ENCODE measurements at places on chromosomes 6 and 20.

DNA sequence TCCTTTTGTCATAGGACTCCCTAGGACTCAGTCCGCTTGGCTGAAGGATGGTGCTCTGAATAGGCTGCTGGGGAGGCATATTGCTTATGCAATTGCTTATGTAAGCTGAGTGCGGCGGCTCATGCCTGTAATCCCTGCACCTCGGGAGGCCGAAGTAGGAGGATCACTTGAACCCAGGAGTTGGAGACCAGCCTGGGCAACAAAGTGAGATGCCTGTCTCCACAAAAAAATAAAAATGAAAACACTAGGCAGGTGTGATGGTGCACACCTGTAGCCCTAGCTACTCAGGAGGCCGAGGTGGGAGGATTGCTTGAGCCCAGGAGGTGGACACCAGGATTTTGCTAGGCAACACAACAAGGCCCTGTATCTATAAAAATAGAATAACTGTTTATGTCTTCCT, 81.3 kb downstream of the EYA2 start:
- ATAC-seq, result no peak

DNA sequence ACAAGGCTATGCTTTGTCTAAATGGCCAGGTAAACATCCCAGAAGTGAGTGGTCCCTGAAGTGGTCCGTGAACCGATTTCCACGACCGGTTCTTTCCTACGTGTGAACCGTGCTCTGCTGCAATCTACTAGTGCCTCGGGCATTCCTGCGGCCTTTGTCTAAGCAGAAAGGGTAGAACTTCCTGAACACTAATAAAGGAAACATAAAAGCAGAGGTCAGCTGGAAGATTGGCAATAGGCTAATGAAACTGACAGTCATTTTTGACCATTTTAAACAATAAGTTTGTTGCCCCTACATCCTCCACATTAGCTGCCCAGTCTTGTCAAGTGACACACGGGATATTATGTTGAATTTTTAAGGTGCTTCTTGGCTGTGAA, 410.0 kb downstream of the PLCB1 start:
- ATAC-seq, result no peak

GRCh38 chr6:127177030-127177922, 58.8 kb downstream of the RSPO3 start:
- no peak for ATAC-seq

GRCh38 chr6:166952121-166952520, 4.2 kb downstream of the RNASET2 start:
- no peak for ATAC-seq

- ATAC-seq, result 0 out of 3 replicates have a peak, but pooled peaks have one; percentile 32
These were observed 49.2 kb downstream of the RNGTT start for GRCh38 chr6:88914180-88914579.

- ATAC-seq, result peak; percentile 78
These were observed 85.0 kb upstream of the SMLR1 start for GRCh38 chr6:130742131-130742681.

GRCh38 chr20:13703265-13703664, 64.5 kb upstream of the TASP1 start:
- no peak for ATAC-seq

DNA sequence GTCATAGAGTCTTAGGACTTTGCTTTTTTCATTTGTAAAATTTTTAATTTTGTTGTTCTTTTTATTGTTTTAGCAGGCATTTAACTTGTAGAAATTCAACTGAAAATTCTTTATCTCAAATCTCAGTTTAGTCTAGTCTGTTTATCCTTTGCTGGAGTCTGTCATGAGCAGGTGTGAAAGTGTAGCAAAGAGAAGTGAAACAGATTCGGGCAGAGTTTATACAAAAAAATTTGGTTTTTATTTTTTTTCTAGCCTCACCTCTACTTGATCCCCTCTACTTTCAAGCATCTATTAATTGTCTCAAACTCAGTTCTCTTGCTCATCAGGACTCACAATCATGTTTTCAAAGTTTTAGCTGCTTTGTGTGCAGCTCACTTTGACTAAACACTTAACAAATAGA, 655.2 kb downstream of the HDGFL1 start:
- ATAC-seq, result no peak

DNA sequence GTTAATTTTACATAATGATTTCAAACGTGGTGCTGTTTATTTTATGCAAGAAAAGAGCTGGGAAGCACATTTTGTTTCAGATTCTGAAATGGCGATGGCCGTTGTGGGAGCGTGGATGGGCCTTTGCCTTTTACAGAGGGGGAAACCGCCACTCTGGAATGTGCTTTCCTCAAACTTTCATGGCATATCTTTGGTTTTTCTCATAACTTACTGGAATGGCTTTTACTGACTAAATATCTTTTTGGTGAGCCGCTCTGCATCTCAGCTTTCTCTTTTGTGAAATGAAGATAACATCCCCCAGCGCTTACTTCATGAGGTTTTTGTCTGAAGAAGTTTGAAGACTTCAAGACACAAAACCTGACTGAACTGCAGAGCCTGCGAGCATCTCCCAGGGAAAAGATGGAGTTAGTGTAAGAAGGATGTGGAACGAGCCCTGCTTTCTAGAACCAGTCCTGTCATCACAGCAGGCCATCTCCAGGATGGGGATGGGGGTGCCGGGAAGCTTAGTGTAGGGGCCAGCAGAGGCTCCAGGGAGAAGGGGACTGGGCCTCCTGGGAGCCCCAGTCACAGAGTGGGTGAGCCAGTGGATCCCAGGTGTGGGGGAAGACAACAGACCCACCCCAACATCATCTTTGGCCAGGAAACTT, 61.8 kb upstream of the TIAM2 start:
- ATAC-seq, result peak; percentile 29

- ATAC-seq, result no peak
These were observed 66.4 kb upstream of the DUSP22 start for GRCh38 chr6:225907-226306.

- no peak for ATAC-seq
These were observed 218.0 kb upstream of the PREP start for GRCh38 chr6:105620878-105621277.

DNA sequence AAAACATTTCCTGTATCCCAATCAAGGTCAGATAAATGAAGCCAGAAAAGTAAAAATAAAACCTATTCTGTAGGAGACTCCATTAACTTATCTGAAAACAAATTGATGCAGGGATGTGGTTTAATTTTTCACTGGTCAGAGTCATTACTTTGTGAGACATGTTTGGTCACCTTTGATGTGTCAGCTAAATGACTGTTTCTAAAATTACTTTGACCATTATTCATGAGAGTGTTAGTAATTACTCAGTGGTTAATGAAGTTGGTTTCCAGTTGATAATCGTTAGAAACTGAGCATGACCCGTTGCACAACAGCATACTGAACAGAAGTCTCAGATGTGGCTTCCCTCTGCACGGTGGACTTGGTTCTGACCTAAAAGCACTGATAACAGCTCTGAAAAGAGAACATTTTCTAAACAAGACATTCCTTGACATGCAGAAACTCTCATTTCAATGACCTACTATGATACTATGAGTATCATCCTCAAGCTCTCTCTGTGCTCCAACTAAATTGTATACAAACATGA, 410.5 kb upstream of the RNF217 start:
- ATAC-seq, result no peak

DNA sequence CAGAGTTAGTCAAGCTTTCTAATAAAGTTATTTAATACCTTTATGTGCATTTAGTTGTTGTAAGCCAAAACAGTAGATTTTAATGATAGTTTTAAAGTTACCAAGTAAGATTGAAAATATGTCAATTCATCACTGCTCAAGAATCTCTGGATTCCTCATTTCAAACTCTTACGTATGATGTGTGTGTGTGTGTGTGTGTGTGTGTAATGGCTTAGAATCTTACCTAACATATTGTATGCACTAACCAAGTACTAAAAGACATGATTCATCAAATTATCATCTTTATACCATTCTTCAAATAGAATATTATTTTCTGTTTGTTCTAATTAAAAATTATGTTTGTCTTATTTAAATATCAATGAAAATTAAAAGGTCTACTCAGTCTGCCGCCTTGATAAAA, 41.5 kb upstream of the ZNF337 start:
- ATAC-seq, result no peak

- no peak for ATAC-seq
These were observed 19.3 kb downstream of the HIVEP2 start for GRCh38 chr6:142925575-142926110.

DNA sequence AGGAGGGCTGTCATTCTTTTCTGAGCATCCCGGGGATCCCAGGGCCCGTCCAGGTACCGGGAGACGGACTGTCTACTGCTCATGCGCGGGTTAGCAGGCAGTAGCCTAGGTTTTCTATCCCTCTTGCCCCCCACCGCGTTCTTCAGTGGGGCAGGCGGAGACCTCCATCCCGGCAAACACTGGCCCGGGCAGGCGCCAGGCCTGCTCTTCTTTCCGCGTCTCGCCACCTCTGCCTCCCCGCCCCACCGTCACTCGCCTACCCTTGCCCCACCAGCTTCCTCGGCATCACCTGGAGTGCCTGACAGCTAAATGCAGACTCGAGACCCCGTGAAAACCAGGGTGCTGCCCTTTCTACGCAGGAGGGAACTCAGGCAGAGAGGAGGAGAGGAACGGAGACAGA, 1937.7 kb upstream of the DEFB115 start:
- no peak for ATAC-seq

DNA sequence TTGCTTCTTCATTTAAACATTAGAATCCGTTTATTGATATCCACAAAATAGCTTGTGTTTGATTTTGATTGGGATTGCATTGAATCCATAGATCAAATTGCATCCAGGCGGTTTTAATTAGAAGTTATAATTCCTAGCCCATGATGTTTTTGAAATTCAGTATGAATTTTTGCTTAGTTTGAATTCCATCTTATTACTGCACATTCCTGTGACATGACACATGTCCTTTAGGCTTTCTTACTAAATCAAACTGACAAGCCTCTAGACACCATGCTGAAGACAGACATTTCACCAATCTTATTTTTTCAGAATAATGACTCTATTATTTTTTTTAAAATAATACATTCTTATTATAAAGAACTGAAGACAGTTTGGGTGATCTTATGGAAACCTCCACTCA, 21.4 kb upstream of the PI16 start:
- peak; percentile 66 for ATAC-seq

DNA sequence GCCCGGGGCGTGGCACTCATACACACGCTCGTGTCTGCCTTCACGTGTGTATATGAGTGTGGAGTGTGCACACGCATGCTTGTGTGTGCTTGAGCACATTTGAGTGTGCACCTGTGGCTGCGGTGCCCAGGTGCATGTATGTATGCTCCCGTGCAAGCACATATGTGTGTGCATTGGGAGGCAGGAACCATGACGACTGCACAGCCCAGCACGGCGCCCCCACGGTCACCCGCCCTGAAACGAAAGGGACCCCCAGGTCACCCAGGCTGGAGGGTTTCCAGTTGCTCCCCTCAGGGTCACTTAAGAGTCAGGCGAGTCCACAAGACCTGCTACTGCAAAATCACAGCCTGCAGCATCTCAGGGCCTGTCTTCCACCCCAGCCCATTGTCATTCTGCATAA, 94.7 kb downstream of the YTHDF1 start:
- ATAC-seq, result no peak

- ATAC-seq, result no peak
These were observed 115.0 kb downstream of the PRKN start for GRCh38 chr6:162612613-162613012.

DNA sequence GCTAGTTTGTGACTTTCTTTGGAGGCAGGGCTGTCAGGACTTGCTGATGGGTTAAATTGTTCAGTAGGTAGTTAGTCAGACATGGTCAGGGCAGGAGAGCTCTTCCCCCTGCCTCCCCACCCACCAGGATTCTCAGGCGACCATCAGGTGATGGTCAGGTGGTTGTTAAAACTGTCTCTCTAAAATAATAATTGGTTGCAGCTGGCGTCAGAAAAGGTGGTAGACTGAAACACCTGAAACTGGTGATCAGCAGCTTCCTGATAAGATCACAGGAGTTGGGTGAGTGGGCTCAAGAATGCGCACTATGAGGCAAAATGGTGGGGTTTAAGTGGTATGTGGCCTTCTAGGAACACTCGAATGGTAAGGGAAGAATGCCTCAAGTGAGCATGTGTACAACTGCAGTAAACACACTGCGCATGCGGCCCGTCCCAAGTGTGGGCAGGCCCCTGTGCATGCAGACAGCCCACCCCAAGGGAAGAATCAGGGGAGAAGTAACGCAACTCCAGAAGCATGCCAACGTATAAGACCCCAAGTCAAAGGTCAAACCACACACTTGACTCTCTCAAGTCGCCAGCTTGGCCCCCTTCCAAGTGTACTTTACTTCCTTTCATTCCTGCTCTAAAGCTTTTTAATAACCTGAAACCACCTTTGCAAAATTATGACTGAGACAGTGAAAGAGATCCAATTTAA, 7.9 kb upstream of the BLCAP start:
- ATAC-seq, result no peak

- ATAC-seq, result no peak
These were observed 156.6 kb downstream of the UNC5CL start for GRCh38 chr6:40882323-40882997.

DNA sequence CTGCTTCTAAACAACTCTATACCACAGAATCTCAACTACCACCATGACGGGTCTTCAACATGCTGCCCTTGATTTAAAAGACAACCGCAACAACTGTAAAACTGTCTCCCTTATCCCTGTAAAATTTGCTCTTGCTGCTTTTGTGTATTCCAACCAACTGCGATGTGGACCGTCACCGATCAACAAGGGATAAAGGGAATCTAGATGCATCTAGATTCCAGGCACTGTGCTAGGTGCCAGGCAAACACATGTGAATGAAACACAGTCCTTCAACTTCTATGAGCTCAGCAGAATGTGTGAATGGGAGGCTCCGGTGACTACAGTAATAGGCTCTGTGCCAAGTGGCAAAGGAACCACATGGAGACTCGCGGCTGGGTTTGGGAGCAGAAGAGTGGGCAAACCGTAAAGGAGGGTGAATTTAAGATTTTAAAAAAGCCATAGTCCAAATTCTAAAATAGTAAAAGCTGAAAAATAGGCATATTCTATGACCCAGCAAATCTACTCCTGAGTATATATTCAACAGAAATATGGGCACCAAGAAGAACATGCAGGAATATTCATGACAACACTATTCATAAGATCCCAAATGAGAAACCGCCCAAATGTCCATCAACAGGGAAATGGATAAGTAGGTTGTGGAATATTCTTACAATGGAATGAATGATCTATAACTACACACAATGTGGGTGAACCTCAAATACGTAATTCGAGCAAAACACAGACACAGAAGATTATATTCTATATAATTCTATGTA, 3.7 kb upstream of the PRND start:
- ATAC-seq, result no peak

DNA sequence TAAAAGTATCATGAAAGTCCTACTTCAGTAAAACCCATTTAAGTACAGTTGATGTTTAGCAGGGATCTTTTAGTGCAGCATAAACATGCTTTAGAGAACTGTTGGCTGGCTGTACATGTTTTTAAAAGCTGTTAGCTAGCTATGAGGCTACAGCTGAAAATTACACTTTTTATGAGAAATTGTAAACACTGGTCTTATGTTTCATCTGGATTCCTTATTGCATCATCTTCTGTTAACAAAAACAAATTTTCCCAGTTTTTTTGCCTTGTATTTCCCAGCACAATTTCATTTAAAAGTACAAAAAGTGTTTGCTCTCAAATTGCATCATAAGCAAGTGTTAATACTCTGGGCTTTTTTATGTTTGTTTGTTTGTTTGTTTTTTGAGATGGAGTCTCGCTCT, 18.3 kb upstream of the HLA-E start:
- ATAC-seq, result no peak

- ATAC-seq, result no peak
These were observed 256.4 kb downstream of the CDH4 start for GRCh38 chr20:61508301-61509096.
